ENCODE measurements at places on chromosomes 16 and 17. TPM values are rescaled to one million over a fixed set of nuclear protein-coding genes. Genes with fewer than 3 reads are reported as not detected.

The KRTAP1-1 gene
- not detected for total RNA-seq

DNA sequence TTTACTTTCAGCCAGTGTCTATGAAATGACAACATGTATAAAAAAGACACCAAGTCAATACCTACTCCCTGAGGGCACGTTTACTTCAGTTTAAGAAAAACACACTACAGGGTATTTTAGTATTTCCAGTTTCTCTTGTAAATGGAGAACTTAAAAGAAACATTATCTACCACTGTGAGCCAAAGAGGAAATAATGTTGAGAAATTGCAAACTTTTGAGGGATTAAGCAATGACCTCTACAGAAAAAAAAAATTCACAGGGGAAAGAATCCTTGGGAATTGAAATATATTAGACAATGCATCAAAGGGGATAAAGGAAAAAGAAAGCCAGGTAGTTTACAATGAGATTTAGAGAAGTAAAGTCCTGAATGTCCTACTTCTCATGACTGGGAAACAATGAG, 126.0 kb downstream of the KCNJ2 start:
- DNase-seq, result no peak

The MILR1 gene
- 0.91 TPM for total RNA-seq

The GPRC5C gene
- 65.3 TPM for total RNA-seq

- DNase-seq, result no peak
These were observed 381.7 kb downstream of the SLC39A11 start for GRCh38 chr17:72710834-72711233.

- DNase-seq, result no peak
These were observed at the start of gene PRR29 for GRCh38 chr17:63998050-63998720. TSS of gene PRR29 (plus strand) at chr17:63998351. CDS start at chr17:63998365, 14 bp downstream.

The ADCY7 gene
- total RNA-seq, result 33.7 TPM

- no peak for DNase-seq
These were observed 2.1 kb downstream of the SSTR2 start for GRCh38 chr17:73166731-73167581.

- DNase-seq, result no peak
These were observed 5.1 kb upstream of the GP2 start for GRCh38 chr16:20332411-20332810.

DNA sequence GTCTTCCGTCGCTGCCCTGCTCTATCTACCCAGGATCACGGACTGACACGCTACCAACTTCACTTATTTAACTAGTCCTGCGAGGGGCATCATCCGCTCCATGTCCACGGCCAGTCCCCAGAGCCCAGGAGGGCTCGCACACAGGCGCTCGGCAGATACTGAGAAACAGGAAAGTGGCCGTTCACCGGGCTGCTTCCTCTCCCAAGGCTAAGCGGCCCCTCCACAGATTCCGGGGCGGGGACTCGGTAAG, 388 bp downstream of the OXLD1 start:
- no peak for DNase-seq

- DNase-seq, result no peak
These were observed at the start of gene RAB26 for GRCh38 chr16:2147981-2148671. TSS of gene RAB26 (plus strand) at chr16:2148625. CDS start at chr16:2148784, 159 bp downstream.
